Fibroblast of skin of back (primary cell): ENCODE measurements at places on chromosomes 2 and 18.

- DNase-seq = no peak
These were observed 583.1 kb downstream of the XIRP2 start for GRCh38 chr2:167471332-167471731.

- DNase-seq = peak; percentile 57
These were observed 11.1 kb upstream of the KCMF1 start for GRCh38 chr2:84959566-84960506.

DNA sequence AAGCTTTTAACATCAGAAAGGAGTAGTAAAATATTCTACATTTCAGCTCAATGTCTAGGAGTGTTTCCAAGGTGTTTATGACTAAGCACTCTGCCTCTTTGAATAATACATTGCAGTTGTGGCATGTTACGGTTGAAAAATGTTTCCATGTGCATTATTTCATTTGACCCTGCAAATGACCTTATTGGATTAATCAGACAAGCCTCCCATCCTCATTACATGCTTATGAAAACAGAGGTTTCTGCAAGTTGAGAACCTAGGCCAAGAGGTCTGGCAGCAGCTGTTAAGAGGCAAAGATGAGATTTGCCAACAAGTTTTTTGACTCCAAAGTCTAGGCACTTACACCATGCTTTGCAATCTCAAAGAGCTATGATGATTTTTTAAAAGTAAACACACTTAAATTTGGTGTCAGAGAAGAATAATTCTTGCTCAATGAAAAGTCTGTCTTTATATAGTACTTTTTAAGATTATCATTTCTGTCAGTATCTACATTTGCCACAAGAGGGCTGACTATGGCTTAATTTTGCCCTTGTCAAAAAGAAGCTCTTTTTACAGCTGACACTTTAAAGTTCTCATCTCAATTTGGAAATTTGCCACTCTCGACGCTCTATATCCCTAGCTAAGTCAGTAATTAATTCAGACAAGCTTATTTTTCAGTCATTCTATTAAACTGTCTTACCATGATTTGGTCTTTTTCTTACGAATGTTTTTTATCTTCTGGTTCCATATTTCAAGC is 260.6 kb downstream of the PAX3 start:
- no peak for DNase-seq

DNA sequence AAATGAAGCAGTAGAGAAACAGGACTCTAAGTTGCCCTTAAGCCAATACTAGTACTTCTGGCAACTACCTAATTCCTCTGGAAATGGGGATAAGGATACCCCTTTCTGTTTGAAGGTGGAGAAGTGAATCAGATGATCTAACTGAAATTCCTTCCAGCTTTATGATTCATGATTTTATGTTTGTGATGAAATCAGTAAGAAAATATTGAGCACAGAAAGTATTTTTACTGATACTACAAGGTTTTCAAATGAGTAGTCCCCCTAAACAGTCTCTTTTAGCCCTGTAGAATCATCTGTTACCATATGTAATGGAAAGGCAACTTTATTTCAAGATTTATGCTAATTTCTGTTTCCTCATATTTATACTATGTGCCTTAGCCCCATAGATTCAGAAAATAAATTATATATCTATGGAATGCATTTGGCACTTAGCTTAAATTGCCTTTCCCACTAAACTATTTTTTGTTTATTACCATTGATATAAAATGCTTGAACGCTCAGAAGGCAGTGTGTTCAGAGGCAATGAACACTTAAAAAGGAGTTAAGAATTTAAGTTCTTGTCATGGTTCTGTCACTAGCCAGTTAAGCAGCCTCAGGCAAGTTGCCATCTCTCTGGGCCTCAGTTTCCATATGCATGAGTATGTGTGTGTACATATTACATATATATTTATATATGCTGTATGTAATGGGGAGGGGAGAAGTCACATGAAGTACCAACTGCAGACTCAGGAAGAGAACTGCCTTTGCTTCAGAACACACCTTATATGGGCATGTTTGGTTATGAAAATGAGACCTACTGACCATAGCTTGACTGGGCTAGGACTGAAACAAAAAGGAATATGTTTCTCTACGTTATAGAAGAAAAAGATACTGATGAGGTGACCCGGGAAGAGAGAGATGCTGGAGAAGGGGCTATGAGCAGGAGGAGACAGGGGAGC is 97.7 kb downstream of the CDC42EP3 start:
- DNase-seq = peak; percentile 81

- no peak for DNase-seq
These were observed 21.0 kb upstream of the SANBR start for GRCh38 chr2:61044636-61045035.

- DNase-seq = peak; percentile 23
These were observed 28.2 kb upstream of the GBX2 start for GRCh38 chr2:236196366-236196765.

DNA sequence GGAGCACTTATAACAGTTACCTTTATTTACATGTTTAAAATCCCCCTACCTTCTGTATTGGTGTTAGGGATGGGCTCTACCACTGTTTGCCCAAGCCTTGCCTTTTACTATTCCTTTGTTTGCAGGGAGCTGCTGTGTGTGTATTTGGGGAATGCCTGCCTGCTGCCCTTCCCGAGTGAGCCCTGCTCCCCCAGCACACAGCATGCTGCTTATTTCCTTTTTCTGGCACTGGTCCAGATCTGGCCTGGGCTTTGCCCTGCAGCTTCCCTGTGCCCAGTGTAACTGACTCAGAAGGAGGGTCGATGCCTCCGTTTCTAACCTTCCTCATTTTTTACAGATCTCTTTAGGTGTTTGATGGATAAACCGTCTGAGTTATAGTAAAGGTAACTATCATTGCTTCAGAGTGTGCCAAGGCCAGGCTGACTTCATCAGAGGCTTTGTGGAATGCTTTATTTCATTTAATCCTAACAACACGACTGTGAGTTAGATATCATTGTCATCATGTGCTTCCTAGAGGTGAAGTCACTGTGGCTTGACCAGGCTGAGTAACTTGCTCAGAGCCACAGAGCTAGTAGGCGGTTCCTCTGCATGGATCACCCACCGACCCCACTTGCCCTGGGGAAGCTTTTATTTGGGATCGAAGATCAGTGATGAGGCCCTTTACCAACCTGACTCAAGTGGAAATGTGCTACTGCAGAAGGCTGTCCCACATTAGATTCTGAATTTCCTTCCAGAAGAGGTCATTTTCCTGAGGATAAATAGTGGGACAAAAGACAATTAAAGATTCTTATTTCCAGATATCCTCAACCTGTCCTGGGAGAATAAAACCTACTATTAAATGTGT is 238.8 kb downstream of the ZNF407 start:
- peak; percentile 42 for DNase-seq

DNA sequence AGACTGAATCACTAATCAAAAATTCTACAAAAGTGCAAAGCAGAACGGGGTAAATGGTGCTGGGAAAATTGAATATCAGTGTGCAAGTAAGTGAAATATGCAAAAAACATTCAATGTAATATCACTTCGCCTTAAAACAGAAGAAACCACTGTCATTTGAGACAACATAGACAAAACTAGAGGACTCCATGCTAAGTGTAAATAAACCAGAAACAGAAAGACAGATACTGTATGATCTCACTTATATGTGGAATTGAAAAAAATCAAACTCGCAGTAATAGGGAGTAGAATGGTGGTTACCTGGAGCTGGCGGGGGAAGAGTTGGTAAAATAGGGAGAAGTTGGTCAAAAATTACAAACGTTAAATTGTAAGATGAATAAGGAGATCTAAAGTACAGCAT is 1420.0 kb upstream of the CDH2 start:
- no peak for DNase-seq

GRCh38 chr2:1480671-1481076 is 67.4 kb downstream of the TPO start:
- DNase-seq = no peak

GRCh38 chr2:231531883-231532755 is 1.9 kb upstream of the NMUR1 start:
- DNase-seq = peak; percentile 43

DNA sequence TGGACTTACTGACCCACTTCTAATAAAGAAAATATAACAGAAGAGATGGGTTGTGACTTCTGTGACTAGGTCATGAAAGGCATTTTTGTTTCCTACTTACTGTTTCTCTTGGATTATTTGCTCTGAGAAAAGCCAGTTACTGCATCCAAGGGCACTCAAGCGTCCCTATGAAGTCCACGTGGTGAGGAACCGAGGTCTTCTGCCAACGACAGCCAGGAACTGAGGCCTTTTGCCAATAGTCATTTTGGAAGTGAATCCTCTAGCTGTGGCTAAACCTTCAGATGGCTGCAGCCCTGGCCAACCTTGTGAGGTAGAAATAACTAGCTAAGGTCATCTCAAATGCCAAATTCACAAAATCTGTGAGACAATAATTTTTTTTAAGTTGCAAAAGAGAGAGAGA is 449.8 kb upstream of the RGPD4 start:
- DNase-seq = no peak

DNA sequence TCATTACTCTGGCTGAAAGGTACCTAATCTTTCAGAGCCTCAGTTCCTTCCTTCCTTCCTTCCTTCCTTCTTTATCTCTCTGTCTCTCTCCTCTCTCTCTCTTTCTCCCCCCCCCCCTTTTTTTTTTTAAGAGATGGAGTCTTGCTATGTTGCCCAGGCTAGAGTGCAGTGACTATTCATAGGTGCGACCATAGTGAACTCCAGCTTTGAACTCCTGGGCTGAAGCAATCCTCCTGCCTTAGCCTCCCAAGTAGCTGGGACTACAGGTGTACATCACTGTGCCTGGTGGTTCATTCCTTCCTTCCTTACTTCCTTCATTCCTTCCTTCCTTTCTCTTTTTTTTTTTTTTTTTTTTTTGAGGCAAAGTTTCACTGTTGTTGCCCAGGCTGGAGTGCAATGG is 64.3 kb upstream of the MAP4K3 start:
- DNase-seq = no peak

DNA sequence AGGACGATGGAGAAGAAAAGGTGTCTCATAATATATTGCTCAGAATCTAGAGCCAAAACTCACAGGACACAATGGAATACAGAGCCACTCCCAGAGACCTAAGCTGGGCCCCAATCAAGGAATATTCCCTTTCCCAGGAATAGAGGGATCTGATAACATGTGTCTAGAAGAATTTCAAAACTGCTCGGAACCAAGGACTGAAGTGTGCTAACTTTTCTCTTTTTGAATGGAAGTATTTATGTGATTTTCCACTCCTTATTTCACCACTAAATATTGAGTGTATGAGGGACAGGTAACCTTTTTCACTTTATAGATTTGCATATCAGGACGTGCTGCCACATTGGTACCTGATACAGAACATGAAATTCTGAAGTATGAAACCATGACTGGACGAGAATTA is 9.2 kb upstream of the C2orf69 start:
- no peak for DNase-seq

DNA sequence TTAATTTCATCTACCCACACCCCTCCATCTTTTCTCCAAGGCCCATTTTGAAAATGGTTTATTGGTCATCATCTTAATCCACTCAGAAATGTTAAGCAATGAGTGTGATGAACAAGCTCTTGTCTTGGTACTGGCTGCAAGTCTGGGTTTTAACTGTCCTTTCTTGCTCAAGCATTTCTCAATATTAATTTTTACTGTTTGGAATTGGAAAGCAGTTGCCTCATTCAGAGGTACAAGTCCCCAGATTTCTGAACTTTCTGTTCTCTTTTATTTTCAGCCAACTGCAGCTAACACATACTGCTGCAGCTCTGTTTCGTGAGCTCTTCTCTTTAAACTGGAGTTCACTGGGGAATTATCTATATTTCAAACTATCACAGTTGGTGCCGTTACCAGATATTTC is 99.4 kb upstream of the TEX51 start:
- DNase-seq = no peak

GRCh38 chr2:25304321-25304720 is 37.4 kb downstream of the DNMT3A start:
- DNase-seq = no peak

DNA sequence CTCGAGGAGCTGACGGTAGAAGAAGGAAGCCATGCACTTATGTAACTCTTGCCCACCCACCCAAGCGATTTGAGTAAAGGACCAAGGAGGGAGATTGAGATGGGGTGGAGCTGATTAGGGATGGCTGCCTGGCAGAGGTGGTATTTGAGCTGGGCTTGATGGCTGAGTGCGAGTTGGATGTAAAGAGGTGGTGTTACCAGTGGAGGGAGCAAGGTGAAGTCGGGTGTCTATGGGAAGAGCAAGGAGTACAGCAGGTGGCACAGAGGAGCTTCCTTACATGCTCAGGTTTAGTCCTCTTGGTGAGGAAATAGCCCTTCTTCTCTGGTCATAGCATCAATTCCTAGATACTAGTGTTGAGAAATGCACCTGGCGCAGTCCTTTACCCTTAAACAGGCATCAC is 294.2 kb upstream of the SKOR2 start:
- DNase-seq = no peak

- no peak for DNase-seq
These were observed 174.0 kb downstream of the MREG start for GRCh38 chr2:215839309-215839708.

DNA sequence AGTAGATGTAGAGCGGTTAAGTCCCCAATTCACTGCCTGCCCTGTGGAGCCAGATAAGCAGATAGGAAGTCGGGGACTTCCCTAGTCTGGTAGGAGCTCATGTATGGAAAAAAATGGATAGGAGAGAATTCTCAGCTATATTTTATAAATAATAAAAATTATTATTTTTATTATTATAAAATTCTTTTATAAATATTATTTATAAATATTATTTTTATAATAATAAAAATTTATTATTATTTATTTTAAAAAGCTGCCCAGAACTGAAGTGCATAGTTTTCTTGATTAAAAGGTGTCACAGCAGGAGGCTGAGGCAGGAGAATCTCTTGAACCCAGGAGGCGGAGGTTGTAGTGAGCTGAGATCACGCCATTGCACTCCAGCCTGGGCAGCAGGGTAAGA is 97.4 kb downstream of the ADAM23 start:
- DNase-seq = no peak

GRCh38 chr2:232276084-232276732 is 102.3 kb upstream of the ALPP start:
- DNase-seq = no peak

- DNase-seq = no peak
These were observed 71.1 kb upstream of the ACVR1C start for GRCh38 chr2:157699806-157700205.

- DNase-seq = peak; percentile 9
These were observed 67.7 kb downstream of the REL start for GRCh38 chr2:60948926-60949579.
